ENCODE measurements at places on chromosomes 13 and 19. TPM values are rescaled to one million over a fixed set of nuclear protein-coding genes. Genes with fewer than 3 reads are reported as not detected.

GRCh38 chr19:8648240-8648639, 17.8 kb downstream of the NFILZ start:
- no peak for DNase-seq

GRCh38 chr13:47426126-47426849, 529.4 kb upstream of the HTR2A start:
- no peak for DNase-seq

GRCh38 chr13:72852207-72852606, 70.3 kb downstream of the PIBF1 start:
- DNase-seq = no peak

DNA sequence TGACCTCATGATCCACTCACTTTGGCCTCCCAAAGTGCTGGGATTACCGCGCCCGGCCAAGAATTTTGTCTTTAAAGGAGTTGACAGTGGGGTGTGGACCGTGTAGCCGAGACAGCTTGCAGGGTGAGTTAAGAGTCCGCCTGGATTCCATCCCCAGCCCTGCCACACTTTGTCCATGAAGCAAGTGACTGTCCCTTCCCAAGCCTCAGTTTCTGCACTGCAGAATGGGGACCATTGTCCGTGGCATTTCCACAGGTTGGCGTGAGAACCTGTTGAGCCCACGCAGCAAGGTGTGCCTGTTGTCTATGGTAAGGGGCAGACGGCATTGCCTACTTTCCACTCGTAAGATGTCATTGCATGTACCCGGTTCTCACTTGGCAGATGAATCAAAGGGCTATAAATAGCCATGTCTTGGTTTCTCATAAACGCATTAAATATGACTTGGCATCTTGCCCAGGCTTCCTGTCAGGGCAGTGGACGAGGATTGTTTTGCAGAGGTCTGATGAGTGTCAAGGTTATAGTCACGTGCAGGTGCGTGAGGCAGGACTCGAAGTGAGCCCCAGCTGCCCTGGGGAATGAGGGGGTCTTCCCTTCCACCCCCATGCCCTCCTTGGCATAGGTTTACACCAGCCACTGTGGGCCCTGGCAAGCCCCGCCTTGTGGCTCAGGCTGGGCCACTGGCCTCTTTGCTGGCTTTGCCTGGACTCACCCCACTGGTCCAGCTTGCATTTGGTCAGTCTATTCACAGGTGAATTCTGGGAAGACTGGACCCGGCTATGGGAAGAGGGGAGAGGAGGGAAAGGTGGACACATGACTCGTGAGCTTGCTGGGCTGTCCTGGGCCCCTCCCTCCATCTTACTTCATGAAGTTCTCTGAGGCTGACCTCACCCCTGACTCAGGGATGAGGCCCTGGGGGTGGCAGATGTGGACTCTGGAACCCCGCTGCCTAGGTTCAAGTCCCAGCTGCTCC, 14.6 kb downstream of the FAM187B start:
- DNase-seq = peak; percentile 43

DNA sequence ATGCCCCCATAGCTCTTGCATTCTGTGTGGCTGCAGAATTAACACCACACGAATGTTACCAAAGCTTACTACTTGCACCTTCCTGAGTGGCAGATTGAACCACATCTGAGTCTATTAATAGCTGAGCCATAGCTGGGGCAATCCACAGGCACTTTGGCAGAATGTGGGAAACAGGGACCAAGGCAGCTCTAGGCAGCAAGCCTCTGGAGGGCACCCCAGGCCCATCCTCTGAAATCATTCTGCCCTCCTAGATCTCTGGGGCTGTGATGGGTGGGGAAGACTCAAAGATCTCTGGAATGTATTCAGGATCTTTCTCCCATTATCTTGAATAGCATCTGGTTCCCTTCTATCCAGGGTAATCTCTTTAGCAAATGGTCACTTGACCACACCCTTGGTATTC, 139.3 kb downstream of the TNFRSF19 start:
- no peak for DNase-seq

Gene ALOX5AP
- 4.2 TPM for polyA plus RNA-seq

Gene CEACAM8
- 0.22 TPM for polyA plus RNA-seq

Gene TDRD12
- polyA plus RNA-seq = 1.1 TPM

Gene MYO16
- polyA plus RNA-seq = 0.50 TPM

Gene CLIP3
- 55.9 TPM for polyA plus RNA-seq

Gene GIPC3
- 1.9 TPM for polyA plus RNA-seq

Gene EID2
- polyA plus RNA-seq = 21.3 TPM

Gene CPB2
- polyA plus RNA-seq = 0.27 TPM
